ENCODE measurements at places on chromosomes 13 and 19.

GRCh38 chr13:75345193-75345592 lies 136.8 kb downstream of the TBC1D4 start:
- no peak for DNase-seq

- no peak for DNase-seq
Measured at GRCh38 chr13:51541809-51542258, 42.4 kb upstream of the WDFY2 start.

GRCh38 chr13:36559375-36559774 lies 114.4 kb upstream of the SERTM1 start:
- DNase-seq = no peak

DNA sequence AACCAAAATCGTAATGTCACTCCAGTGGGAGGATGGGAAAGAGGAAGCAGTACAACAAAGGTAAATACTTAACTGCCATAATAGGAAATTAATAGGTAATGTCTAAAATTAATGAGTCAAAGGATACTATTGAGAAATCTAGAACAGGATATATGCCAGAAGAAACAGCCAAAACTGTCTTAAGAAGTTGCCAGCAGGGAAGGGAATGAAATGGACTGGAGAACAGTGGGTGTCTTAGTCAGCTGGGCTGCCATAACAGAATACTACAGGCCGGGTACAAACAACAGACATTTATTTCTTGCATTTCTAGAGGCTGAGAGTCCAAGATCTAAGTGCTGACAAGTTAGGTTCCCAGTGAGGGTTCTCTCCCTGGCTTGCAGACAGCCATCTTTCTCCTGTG lies 40.3 kb upstream of the IPO5 start:
- DNase-seq = no peak

Data from ELF-1 (cell line).